RWPE1 (cell line): ENCODE measurements at places on chromosomes 6 and 20.

GRCh38 chr20:58056921-58057686, 171.3 kb downstream of the ANKRD60 start:
- no peak for DNase-seq

GRCh38 chr20:23441850-23442313, 2.4 kb downstream of the CSTL1 start:
- DNase-seq = peak; percentile 83

- DNase-seq = no peak
Observed at GRCh38 chr6:93792746-93793145, 373.4 kb upstream of the EPHA7 start.

DNA sequence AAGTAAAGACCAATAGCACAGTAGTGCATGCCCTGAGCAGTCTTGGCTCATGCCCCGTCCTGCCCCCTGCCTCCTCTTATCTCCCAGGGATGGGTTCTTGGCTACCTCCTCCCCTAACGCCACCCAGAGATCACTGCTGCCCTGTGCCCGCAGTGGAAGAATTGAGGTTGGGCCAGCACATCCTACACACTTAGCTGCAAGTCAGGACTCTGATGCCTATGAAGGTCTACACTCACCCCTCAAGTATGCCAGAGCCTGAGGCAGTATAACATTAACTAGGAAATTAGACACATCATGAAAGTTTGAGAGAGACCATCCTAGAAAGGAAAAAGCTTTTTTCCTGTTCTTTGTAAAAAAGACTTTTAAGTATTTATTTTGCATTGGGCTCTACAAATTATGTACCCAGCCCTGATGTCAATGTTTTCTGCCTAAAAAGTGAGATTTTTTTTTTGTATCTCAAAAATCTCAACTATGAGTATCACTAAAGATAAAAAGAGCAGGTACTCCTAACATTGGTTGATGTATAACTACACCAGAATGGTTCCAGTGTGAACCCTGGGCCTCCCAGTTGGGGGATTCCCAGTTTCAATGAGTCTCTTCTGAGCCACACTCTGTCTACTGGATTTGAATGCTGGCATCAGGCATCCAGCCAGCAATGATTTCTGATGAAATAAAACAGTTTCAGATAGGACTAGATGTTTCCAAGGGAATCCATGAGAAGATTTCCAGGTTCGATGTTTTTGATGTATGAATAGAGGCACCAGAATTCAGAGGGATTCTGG, 115.4 kb downstream of the ISM1 start:
- peak; percentile 62 for DNase-seq
